ENCODE measurements at places on chromosomes 7 and 10.

- no peak for DNase-seq
Observed at GRCh38 chr7:121303422-121304101, 25.2 kb upstream of the WNT16 start.

DNA sequence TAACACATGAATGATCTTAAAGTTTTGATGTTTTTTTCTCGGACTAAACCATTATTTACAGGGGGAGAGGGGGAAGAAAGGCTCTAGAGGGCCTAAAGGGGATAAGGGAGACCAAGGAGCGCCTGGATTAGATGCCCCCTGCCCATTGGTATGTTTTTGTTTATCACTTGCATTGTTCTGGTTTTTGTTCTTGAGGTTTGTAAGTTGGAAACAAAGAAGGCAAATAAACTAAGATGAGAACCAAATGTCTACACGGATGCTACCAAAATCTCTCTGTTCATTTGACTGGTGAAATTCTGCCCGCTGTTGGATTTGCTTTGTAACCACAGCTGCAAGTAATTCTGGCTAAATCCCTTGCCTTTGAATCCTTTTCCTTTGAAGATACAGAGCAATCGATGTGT is 99.8 kb upstream of the MACROH2A2 start:
- no peak for DNase-seq

GRCh38 chr7:82428186-82428961 is 15.2 kb downstream of the CACNA2D1 start:
- peak; percentile 85 for DNase-seq

DNA sequence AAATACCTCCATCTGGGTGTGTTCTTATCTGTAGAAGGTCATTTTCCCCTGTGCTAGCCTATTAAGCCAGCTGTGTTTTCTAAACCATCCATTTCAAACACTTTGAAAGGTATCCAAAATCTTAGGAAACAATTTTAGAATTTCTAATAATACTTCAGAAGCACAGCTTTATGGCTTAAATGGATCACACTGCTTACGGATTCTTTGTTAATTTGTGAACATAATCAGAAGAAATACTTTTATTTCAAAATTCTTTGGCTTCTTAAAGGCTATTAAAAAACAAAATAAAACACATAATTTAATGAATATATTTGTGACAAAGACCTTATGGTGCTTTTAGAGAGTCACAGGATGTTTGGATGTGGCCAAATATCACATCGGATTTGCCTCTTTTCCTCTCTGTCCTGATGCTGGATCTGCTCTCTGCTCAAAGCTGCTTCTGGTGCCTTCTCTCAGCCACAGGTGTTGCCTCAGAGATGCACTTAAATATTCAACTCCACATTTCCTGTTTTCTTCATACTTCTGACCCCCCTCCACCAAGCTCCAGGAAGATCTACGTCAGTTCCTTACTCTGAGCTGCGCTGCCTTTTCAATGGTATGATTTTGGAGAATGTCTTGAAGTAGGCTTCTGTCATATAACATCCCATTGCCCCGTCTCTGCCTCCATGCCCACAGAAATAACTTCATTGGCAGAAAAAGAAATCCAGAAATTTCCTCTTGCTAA is 230.6 kb downstream of the MLLT10 start:
- no peak for DNase-seq

DNA sequence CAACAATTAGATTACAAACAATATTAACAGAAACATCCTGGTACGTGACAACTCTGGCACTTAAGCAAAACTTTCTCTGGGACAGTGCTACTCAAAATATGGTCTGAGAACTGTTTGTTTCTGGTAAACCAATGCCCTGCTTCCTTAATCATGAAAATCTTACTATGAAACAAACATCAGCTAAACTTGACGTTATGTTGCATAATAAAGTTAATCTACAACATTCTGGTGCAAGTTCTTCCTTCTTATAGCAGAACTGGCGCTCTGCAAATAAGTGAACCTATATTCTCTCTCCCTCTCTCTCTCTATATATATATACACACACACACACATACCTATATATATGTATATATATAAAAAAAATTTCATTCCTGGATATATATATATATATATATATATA is 7.8 kb downstream of the C7orf33 start:
- DNase-seq: no peak

GRCh38 chr10:130652964-130653578 is 516.9 kb downstream of the GLRX3 start:
- DNase-seq: no peak

DNA sequence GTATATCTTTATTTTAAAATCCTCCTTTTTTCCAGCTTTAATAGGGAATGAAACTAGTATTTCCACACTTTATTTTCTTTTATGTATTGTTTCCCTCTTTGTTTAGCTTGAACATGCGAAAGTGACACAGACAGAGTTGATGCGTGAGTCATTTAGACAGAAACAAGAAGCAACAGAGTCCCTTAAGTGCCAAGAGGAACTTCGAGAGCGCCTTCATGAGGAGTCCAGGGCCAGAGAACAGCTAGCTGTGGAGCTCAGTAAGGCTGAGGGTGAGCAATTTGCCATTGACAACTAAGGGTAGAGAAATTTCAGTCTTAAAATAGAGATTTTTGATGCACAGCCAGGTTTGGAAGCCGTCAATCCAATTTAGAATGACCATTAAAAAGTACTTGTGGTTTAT is 73.1 kb downstream of the CYP51A1 start:
- peak; percentile 6 for DNase-seq

DNA sequence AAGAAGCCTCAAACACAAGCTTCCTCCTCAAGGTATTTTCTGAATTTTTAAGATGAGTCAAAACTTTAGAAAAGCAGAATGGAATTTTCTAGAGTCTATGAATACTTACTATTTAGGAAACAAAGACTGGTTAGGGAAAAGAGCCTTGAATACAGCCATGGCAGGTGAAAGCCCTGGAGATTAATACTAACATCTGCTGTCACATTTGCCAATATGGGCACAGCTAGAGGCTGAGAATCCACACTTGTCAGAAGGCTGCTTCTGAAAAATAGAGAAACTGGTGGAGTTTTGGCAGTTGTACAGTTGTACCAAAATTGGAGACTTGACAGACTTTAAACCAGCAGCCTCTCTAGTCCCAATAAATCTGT is 24.3 kb upstream of the CNNM1 start:
- DNase-seq: no peak

DNA sequence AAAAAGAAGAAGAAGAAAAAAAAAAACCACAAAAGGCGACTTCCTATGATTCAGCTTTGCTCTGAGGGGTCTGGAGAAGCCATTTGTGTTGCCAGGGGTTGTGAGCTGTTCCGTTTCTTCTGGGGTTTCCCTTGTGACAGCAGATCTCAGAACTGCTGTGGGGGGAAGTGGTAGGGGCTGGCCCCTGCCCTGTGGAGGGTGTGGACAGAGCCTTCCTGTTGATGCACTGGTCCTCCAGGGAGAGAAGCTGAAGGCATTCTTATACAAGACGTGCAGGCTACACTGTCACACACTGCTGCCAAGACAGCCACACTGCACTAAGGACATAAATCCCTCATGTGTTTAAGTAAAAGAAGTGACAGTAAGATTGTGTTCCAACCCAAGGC is 17.3 kb upstream of the CSGALNACT2 start:
- DNase-seq: peak; percentile 7

DNA sequence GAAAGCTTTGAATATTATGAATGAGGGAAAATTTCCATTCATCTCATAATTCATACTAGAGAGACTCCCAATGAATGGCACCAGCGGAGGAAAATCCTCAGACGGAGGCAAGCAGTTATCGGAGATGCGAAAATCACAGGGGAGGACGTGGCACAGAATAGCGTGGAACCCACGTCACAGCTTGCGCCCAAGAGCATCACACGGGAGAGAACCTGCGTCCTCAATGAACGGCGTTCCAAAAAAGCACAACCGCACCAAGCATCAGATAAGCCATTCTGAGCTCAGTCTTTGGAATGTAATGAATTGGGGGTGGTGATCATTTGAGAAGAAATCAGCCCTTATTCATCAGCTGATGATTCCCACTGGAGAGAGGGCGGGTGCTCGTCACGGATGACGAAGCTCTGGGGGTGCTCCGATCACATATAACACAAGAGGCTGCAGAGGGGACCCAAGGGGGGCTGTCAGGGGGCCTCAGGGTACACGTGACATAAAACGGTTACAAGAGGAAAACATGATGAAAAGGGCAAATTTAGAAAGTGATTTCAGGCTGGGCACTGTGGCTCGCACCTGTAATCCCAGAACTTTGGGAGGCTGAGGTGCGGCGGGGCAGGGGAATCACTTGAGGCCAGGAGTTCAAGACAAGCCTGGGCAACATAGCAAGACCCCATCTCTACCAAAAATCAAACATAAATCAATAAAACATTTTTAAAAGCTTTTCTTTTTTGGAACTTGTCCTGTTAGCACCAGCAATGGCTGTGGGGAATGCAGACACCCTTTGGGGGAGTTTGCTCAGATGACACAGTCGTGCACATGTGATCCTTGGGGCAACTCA is 33.8 kb upstream of the FIS1 start:
- DNase-seq: no peak

- no peak for DNase-seq
Observed at GRCh38 chr7:80259-81067, 111.9 kb upstream of the FAM20C start.

DNA sequence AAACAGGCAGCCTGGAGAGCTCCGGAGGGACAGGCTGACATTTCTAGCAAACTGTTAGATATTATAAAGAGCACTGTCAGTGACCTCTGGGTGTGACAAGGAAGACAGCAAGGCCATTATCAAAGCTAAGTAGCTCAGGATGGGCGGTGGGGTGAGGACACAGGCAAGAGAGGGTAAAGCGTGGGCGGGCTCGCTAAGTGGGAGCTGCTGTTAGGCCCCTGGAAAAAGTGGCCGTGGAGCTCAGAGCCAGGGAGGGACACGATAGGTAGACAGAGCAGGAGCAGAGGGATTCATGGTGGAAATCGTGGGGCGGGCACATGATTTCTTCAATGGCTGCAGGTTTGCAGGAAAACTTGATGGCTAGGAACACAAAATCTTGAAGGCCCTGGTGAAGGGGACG is 51.4 kb upstream of the NPS start:
- DNase-seq: no peak

GRCh38 chr7:22799633-22800032 is 23.0 kb downstream of the TOMM7 start:
- no peak for DNase-seq

DNA sequence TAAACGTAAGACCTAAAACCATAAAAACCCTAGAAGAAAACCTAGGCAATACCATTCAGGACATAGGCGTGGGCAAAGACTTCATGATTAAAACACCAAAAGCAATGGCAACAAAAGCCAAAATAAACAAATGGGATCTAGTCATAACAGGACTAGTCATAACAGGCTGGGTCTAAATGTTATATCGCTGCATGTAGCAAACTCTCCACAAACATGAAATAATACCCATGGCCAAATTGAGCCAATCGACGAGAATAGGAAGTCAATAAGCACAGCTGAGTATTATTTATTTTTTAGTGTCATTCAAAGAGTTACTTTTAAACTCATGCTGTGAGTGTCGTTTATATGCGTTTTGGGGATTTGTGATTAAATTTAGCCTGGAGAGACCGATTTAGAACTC is 225.1 kb downstream of the TFEC start:
- DNase-seq: no peak

GRCh38 chr7:90563286-90563685 is 32.8 kb upstream of the CDK14 start:
- DNase-seq: no peak

DNA sequence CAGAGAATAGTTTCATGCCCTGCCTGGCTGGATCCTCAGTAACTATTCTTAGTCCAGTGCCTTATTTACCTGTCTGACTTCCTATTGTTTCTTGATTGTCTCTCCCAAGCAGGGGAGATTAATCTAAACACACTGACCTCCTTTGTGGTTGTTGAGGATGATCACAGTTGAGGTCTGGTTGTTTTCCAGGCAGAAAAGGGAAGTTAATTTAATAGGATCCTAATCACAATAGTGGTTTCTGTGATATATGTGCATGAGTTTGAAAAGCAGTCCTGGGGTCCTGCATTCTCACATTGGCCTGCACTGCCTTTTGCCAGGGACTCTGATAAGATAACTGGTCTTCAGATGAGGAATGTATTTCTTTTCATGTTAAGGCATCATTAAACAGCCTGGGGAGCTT is 130.1 kb downstream of the SND1 start:
- no peak for DNase-seq

DNA sequence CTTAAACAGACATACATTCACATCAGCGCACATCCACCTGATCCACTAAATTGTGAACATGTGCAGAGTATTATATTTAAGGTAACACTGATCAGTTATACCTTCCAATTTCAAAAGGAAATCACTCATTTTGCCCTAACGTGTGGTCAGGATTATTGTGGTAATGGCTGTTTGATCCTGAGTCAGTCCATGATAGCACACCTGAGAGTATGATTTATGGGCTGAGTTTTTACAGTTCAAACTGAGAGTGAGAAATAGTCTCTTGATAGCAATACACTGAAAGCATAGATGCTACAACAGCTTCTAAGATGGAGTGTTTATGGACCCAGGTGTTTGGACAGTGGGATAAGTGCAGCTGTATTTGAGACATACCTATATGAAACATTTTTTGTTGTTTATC is 96.7 kb downstream of the KIF20B start:
- DNase-seq: no peak

- no peak for DNase-seq
Observed at GRCh38 chr7:101302641-101303101, 18.9 kb downstream of the IFT22 start.

GRCh38 chr7:69992938-69993337 is 394.7 kb downstream of the AUTS2 start:
- no peak for DNase-seq

DNA sequence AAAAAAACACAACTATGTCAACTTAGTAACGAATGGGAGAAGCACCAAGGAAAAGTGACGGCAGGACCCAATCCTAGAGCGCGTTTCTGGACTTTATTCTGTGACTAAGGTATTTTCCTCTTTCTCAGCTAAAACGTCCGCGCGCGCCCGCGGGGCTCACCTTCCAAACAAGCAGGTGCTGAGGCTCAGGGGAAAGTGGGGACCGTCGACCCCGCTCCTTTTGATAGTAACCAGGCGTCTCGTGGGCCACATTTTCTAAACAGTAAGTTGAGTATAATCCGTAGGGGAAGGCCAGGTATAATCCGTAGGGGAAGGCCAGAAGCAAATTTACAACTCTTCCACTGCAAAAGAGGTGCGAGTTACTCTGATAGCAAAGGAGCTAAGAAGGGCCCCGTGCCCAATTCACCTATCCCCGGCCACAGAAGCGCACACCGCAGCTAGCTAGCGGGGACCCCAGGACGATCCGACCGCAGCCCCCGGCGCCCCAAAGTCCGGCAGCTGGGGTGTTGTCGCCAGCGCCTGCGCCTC is 743 bp downstream of the MKI67 start:
- no peak for DNase-seq

- DNase-seq: peak; percentile 22
Observed at GRCh38 chr10:118471863-118472262, 123.6 kb downstream of the PRLHR start.

DNA sequence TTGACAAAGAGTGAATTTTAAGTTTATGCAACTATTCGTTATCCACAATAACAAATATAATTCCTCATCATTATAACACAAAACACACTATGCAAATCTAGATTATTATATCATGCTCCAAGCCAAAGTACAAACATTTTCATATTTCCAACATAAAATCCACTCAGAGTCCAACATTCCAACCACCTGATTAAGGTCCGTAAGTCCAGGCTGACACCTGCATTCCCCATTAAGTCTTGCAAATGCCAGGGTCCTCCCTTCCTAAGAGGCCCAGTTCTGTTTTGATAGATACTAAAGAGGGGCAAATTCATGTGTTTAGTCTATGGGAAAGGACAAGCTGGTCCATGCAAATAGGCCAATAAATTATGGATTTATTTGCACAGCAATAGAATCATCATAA is 206.1 kb downstream of the POU6F2 start:
- DNase-seq: no peak

Measured in EH (cell line).